ENCODE measurements at places on chromosomes 6 and 20. TPM values are rescaled to one million over a fixed set of nuclear protein-coding genes. Genes with fewer than 3 reads are reported as not detected.
A peak's percentile ranks its signal among the peaks of the same experiment; 100 is the strongest.

- DNase-seq, result no peak
Measured at GRCh38 chr6:101066481-101066880, 185.4 kb upstream of the ASCC3 start.

DNA sequence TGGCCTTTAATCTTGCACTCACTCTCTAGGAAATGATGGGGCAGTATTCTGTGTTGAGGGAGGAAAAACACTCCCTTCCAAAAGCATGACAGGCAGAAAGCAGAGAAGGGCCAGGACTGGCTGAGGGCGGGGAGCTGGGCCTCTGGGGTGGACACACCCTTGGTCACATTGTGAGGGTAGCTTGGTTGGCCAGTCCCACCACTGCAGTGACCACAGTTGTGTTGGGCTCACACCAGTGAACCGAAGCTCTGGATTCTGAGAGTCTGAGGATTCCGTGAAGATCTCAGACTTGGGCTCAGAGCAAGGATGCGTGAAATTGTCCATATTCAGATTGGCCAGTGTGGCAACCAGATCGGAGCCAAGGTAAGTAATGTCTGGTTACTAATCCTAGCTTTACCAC, at the start of gene TUBB1:
TUBB1 (plus strand) TSS at position 213 of the 400 bp plus-strand sequence; CDS start at position 307, 94 bp downstream.
- no peak for DNase-seq

CALHM5 gene
- 0.40 TPM for total RNA-seq

SLC17A3 gene
- 5.6 TPM for total RNA-seq

MROH8 gene
- total RNA-seq, result 1.2 TPM

- peak; percentile 68 for DNase-seq
Measured at GRCh38 chr20:7520361-7520760, 419.9 kb downstream of the HAO1 start.

MACROD2 gene
- 5.0 TPM for total RNA-seq

RNF39 gene
- 0.05 TPM for total RNA-seq

GRCh38 chr6:118507636-118508035, 40.5 kb upstream of the PLN start:
- no peak for DNase-seq

- no peak for DNase-seq
Measured at GRCh38 chr20:21514553-21515251, 838 bp upstream of the NKX2-2 start.

BPIFB4 gene
- total RNA-seq, result not detected

PCIF1 gene
- 19.4 TPM for total RNA-seq

BPIFB1 gene
- total RNA-seq, result not detected

- DNase-seq, result peak; percentile 92
Measured at GRCh38 chr6:154474648-154475428, 35.6 kb downstream of the CNKSR3 start.

GRCh38 chr6:13397359-13398068, 69.2 kb upstream of the TBC1D7 start:
- no peak for DNase-seq

- DNase-seq, result peak; percentile 5
Measured at GRCh38 chr6:133309579-133309978, 68.4 kb downstream of the EYA4 start.

GRCh38 chr6:139905404-139906052, 531.1 kb upstream of the CITED2 start:
- DNase-seq, result no peak

CEP43 gene
- 33.9 TPM for total RNA-seq

LRRC1 gene
- 17.0 TPM for total RNA-seq

DNA sequence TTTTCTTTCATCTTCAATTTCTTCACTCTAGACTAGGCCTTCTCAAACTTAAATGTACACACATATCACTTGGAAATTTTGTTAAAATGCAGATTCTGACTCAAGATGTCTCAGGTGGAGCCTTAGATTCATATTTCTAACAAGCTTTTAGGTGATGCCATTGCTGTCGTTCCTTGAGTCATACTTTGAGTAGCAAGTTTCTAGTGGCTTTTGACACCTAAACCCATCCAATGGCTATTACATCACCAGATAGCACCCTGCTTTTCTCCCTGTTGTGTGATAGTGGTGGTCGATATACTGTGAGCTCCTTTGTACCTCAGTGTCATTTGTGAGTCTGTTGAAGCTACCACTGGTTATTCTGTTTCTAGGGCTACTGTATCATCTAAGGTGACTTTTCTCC, 34.8 kb upstream of the BAG2 start:
- no peak for DNase-seq

- no peak for DNase-seq
Measured at GRCh38 chr6:99993533-99994251, at the start of gene MCHR2. TSS of gene MCHR2 (minus strand) at chr6:99994223. CDS start at chr6:99956147, 38,076 bp downstream.

ANKRD60 gene
- not detected for total RNA-seq

PRRT1 gene
- not detected for total RNA-seq

SYCP2L gene
- 0.35 TPM for total RNA-seq

Data from renal cortical epithelial cell (primary cell).